ENCODE measurements at places on chromosomes 2 and 18. TPM values are rescaled to one million over a fixed set of nuclear protein-coding genes. Genes with fewer than 3 reads are reported as not detected.

PPP1R1C gene
- not detected for total RNA-seq

NCKAP5 gene
- 5.7 TPM for total RNA-seq

RGPD4 gene
- total RNA-seq, result not detected

COL4A3 gene
- total RNA-seq, result 0.26 TPM

DPYSL5 gene
- not detected for total RNA-seq

TSPYL6 gene
- total RNA-seq, result not detected

ERLEC1 gene
- 15.1 TPM for total RNA-seq

PRKAG3 gene
- not detected for total RNA-seq

VWC2L gene
- total RNA-seq, result not detected

CBLN2 gene
- total RNA-seq, result not detected

EFHD1 gene
- 1.2 TPM for total RNA-seq

RAB6C gene
- total RNA-seq, result not detected

HOXD8 gene
- 4.6 TPM for total RNA-seq

SLC5A7 gene
- total RNA-seq, result 0.19 TPM

L3MBTL4 gene
- total RNA-seq, result 5.2 TPM

SMCHD1 gene
- 69.6 TPM for total RNA-seq

OSBPL6 gene
- 6.1 TPM for total RNA-seq

HOXD3 gene
- total RNA-seq, result 2.9 TPM

DLGAP1 gene
- total RNA-seq, result 0.95 TPM

ANKRD23 gene
- total RNA-seq, result 1.00 TPM

OTX1 gene
- 2.6 TPM for total RNA-seq

CENPA gene
- total RNA-seq, result 6.5 TPM

C1QL2 gene
- not detected for total RNA-seq

PFN4 gene
- total RNA-seq, result not detected

ITGB6 gene
- 33.8 TPM for total RNA-seq

GDF7 gene
- total RNA-seq, result 0.53 TPM

DES gene
- total RNA-seq, result 279 TPM

DTNA gene
- 25.7 TPM for total RNA-seq

PLEKHA3 gene
- 4.0 TPM for total RNA-seq

ACADL gene
- 1.3 TPM for total RNA-seq

IL36A gene
- 251 TPM for total RNA-seq

CD28 gene
- 0.42 TPM for total RNA-seq

NEU2 gene
- not detected for total RNA-seq

CYP27A1 gene
- 1.7 TPM for total RNA-seq

RBM44 gene
- total RNA-seq, result 0.18 TPM
